Activated CD4-positive, alpha-beta T cell treated with anti-CD3 and anti-CD28 coated beads, Interleukin-2, amount 50 U/mL, for 4 hours (primary cell): ENCODE measurements at places on chromosomes 3 and 15.

GRCh38 chr3:160886421-160886820, 130.4 kb downstream of the PPM1L start:
- DNase-seq: no peak

- no peak for DNase-seq
These were observed 10.6 kb upstream of the CCDC80 start for GRCh38 chr3:112651516-112651915.

DNA sequence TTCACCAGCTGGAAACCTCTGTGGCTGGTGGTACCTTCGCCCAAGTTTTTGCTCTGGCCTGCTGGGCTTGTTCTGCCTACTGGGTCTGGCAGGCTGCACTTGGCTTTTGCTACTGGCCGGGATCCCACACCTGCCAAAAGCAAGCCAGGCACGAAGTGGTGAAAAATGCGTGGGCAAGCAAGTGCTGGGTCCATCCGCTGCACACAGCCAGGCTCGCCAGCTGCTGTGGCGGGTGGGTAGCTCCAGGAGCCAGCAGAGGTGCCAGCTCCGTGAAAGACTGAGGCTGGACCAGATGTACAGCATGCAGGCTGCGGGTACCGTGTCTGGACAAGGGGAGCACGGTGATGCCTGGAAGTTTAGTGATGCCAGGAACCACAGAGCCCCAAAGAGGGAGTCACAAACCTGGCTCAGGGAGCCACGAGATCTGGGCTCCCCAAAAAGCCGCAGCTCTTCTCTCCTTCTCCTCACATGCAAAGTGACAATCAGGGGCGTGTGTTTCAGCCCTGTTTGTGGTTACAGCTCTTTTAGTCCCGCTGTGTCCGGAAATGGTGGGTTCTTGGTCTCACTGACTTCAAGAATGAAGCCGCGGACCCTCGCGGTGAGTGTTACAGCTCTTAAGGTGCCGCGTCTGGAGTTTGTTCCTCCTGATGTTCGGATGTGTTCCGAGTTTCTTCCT, 1455.6 kb upstream of the GBE1 start:
- DNase-seq: no peak

- no peak for DNase-seq
These were observed 3.3 kb upstream of the CD96 start for GRCh38 chr3:111538681-111539083.

DNA sequence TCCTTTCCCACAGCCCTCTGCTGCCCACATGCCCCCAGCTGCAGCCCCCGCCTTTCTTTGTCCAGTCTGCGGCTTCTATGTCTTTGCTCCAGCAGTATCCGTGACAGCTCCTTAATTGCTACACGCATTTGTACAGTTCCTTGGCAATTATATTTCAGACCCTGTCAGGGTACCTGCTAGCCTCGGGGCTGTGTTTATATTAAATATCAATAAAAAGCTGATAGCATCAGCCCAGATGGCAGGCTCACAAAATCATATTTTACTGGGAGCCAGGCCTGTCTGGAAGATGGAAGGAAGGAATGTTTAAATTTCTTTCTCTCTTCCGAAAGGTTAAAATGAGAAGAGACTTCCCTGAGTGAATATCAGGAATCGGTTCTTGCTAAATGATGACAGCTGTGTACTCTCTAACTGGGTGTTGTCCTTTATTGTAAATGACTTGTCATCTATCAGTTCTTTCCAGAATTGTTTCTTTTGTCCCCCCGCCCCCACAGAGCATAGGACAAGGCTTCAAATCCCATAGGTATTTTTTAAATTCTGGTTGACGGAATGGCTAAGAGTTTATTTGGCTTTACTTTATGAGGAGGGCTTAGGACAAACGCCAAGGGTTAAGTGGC, 378.1 kb downstream of the LRTM1 start:
- no peak for DNase-seq

- no peak for DNase-seq
These were observed 8.5 kb downstream of the NR1I2 start for GRCh38 chr3:119790369-119790768.

DNA sequence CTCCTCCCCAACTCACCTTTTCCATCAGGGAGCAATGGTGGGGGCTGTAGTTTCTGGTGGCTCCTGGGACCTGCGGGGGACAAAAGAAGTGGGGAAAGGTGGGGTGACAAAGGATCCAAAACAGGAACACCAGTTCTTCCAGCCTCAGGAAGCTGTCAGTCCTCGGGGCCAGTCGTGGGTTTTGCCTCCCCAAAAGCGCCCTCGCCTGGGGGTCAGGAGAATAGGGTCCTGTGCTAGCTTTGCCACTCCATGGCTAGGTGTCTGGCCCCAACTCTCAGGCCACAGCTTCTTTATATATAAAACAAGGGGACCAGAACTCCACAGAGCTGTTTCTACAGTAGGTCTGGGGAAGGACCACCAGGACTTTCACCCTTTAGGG, 4.0 kb downstream of the CCDC9B start:
- DNase-seq: no peak

DNA sequence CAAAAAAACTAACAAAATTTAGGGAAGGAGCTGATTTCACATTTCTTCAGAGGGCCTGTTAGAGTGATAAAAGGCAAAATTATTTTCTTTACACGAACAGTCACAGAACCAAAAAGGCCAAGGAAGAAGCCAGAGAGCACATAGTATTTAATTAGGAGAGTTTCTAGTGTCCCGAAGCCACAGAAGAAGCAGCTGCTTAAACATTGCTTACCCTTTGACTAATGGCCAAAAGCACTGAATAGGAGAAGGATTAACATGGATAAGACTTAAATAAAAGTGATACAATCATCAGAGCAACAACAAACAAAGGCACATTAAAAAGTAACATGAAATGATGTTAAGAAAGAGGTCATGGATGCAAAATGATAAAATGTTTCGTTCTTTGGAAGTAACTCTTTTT, 98.6 kb downstream of the CHL1 start:
- no peak for DNase-seq

- DNase-seq: no peak
These were observed 106.8 kb downstream of the BBX start for GRCh38 chr3:107629566-107629965.

GRCh38 chr3:13352621-13353131, 67.4 kb downstream of the NUP210 start:
- DNase-seq: peak; percentile 16

DNA sequence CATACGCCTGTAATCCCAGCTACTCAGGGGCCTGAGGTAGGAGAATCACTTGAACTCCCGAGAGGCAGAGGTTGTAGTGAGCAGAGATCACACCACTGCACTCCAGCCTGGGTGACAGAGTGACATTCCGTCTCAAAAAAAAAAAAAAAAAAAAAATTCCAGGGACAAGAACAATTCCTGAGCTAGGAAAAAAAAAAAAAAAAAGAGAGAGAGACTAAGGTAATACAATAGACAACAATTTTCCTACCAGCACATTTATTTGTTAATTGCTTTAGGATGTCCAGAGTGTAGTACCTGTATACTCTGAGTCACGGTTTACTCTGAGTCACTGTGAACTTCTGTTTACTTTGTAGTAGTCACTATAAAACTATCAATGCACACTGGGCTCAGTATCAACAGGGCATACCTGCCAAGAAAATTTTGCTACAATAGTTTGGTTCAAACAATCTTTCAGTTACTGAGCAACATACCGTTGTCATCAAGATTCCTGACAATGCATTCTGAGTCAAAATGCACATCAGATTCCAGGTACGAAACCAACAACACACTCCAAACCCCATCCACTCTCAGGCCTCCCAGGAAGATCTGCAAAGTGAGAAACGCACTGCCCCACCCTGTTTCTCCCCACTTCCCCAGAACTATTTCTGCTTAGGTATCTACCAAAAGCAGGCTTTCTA, 28.3 kb downstream of the IGF2BP2 start:
- no peak for DNase-seq

DNA sequence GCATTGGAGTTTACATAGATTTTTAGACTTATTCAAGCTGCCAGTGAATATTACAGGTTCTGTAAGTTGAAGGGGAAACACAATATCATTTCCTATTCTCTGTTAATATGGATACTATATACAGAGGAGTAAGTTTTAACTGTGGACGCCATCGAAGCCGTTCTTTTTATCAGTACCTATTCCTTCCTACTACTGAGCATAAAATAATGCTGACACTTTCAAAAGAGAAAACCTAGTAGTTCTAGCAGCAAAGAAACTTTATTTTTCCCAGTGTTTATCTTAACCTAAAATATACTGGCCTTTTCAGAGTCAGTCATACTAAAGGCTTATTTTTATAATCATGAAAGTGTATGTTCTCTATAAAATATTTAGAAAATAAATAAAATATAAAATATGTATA, 14.2 kb downstream of the LRRC31 start:
- no peak for DNase-seq

DNA sequence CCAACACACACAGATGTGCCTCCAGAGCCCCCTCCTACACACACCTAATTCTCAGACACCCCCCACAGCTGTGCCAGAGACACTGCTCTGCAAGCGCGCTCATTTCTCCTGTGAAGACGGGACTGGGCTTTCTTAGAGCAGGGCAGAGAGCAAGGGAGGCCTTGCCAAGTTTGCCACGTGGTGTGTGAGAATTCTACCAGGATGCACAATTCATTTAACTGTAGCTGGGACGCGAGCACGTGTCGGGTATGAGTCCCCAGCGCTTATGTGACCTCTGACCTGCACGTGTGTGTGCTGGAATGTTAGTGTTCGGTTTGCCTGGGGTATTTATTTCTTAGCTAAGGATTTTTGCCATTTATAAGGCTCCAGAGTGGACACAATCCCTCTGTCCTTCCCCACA, 37.0 kb downstream of the FEM1B start:
- no peak for DNase-seq

DNA sequence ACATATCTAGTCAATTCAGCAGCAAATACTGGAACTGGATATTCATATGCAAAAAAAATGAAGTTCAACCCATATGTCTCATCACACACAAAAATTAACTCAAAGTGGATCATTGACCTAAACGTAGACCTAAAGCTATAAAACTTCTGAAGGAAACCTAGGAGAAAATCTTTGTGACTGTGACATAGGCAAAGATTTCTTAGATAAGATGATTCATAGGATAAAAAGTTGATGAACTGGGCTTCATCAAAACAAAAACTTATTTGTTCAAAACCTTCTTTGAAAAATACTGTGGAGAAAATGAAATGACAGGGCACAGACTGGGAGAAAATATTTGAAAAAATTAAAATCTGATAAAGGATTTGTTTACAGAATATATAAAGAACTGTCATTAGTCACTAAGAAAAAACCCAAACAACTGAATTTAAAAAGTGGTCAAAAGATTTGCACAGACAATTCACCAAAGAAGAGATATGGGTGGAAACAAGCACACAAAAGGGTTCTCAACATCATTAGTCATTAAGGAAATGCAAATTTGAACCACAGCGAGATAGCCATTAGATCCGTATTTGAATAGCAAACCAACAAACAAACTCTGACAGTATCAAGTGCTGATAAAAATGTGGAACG, 62.8 kb downstream of the ITGB5 start:
- no peak for DNase-seq

DNA sequence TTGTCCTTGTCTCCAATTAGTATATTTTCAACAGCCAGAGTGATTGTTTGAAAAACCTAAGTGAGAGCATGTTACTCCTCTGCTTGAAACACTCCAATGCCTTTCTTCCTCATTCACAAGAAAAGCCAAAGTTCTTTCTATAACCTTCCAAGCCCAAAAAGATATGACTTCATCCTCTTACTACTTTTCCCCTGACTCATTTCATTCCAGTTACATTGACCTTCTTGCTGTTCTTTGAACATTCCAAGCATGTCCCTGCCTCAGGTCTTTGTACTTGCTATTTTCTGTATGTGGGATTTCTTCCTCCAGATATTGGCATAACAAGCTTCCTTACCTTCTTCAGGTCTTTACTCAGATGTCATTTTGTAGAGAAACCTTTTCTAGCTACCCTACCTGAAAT, 28.3 kb downstream of the EHHADH start:
- no peak for DNase-seq

- DNase-seq: no peak
These were observed 443.3 kb downstream of the EPHB1 start for GRCh38 chr3:135238236-135238830.

GRCh38 chr15:90022905-90023700, 22.0 kb downstream of the ZNF710 start:
- no peak for DNase-seq

DNA sequence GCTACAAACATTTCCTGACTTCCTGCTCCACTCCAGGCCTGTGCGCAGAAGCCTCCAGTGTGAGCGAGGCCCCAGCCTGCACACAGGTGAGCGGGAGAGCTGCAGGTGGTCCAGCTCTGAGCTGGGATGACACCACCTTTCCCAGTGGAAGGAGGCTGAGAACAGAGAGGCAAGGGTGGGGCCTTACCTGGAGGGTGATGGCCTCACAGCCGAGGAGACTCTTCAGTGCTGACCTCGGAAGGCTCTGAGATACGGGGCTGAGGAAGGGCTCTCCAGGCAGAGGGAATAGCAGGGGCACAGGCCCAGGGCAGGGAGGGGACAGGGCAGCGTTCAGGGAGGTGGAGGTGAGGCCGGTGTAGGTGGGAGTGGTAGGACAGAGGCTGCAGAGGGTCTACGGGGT, 70.8 kb downstream of the EFCAB12 start:
- DNase-seq: no peak

DNA sequence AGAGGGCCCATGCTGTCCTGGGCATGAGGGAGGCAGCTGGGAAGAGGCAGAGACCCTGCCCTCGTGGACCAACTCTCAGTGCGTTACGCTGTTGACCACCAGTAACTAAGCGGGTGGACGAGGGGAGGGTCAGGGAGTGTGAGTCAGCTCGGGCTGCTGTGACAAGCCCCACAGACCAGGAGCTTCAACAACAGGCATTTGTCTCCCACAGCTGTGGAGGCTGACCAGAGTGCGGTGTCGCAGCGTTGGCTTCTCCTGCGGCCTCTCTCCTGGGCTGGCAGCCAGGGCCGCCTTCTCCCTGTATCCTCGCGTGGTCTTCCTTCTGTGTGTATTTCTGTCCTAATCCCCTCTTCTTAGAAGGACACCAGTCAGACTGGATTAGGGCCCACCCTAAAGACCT, 13.0 kb downstream of the EFCC1 start:
- no peak for DNase-seq

- DNase-seq: no peak
These were observed 88.3 kb upstream of the UBE3A start for GRCh38 chr15:25527118-25527517.

GRCh38 chr3:52237006-52237656, 1.8 kb downstream of the TWF2 start:
- no peak for DNase-seq

DNA sequence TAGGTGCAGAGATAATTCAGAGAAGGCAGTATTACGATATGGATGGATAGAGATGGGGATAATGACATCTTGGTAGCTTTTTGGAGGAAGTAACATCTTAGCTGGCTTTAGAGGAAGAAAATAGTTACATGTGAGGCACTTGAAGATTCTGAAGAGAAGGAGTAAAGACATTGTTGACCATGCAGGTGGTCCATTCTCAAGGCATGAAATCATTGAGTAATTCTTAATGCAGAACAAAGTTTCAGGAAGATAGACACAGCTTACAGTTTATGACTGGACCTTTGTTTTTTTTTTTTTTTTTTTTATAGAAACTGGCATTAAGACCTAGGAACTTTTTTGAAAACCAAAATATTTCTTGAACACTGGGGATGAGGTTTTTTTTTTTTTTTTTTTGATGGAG, 28.2 kb downstream of the MBNL1 start:
- no peak for DNase-seq
